ENCODE measurements at places on chromosomes 3 and 15. TPM values are rescaled to one million over a fixed set of nuclear protein-coding genes. Genes with fewer than 3 reads are reported as not detected.
A peak's percentile ranks its signal among the peaks of the same experiment; 100 is the strongest.

DNA sequence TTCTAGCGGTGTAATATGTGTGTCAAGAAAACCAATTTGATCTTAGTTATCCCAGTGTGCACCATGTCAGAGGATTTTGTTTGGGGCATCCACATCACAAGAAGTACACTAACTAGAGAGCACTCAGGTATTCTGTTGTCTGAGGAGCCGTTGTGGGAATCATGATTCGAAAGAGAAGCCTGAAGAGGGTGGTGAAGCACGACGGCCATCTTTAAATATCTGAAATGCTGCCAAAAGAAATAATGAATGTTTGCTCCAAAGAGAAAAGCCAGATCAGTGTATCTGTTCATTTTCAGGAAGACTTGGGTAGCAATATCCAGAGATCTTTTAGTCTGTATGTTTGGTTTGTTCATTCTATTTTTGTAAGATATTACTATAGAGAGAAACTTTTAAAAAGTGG is 180.7 kb downstream of the KLHL25 start:
- H3K4me1 ChIP-seq = peaks cover 16% of the 10 kb centered on the region
- no peaks in the 10 kb centered on the region for H3K27me3 ChIP-seq
- H3K4me3 ChIP-seq = no peak overlapping the region

The GP5 gene
- total RNA-seq = 0.11 TPM

- no peak for DNase-seq
- H3K36me3 ChIP-seq = no peaks in the 10 kb centered on the region
- no peak overlapping the region for H3K27ac ChIP-seq
- H3K4me3 ChIP-seq = no peak overlapping the region
- no peaks in the 10 kb centered on the region for H3K27me3 ChIP-seq
- no peaks in the 10 kb centered on the region for H3K4me1 ChIP-seq
Observed at GRCh38 chr3:188979669-188980310, 192.0 kb upstream of the TPRG1 start.

- no peaks in the 10 kb centered on the region for H3K27me3 ChIP-seq
- no peaks in the 10 kb centered on the region for H3K36me3 ChIP-seq
- no peak overlapping the region for H3K27ac ChIP-seq
- DNase-seq = no peak
Observed at GRCh38 chr3:113054552-113054951, 63.8 kb downstream of the GTPBP8 start.

DNA sequence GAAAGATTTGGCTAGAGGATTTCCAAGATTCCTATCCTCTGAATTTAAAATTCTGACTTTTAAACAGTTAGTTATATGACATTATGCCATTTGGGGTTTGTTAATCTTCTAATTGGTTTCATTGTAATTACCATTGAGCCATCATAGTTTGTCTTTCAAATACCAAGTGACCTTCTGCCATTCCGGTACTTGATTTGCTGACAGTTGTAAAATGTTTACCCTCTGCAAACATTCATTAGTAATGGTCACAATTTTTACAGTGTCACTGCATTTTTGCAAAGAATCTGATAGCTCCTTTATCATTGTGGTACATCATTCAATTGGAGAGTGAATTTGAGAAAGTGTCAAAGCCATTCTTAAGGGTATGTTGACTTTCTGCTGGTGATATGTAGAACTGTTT is 645.0 kb upstream of the TBL1XR1 start:
- no peaks in the 10 kb centered on the region for H3K27me3 ChIP-seq
- no peak for DNase-seq
- H3K36me3 ChIP-seq = no peaks in the 10 kb centered on the region
- no peaks in the 10 kb centered on the region for H3K4me1 ChIP-seq
- H3K4me3 ChIP-seq = no peak overlapping the region

DNA sequence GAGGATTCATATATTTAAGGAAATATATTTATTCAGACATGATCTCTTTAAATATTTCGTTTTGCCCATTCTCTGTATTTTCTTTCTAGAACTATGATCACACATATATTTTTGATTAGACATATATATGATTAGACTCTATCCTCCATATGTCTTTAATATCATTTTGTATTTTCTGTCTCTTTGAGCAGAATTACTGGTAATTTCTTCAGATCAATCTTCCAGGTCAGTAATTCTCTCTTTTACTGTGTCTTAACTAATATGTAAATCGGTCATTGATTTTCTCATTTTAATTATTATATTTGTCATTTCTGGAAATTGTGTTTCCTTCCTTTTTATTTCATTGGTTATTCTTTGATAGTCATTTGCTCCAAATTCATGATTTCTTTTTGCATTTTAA is 586.2 kb downstream of the NR2F2 start:
- H3K4me3 ChIP-seq = no peak overlapping the region
- no peak for DNase-seq
- no peak overlapping the region for H3K27ac ChIP-seq
- H3K4me1 ChIP-seq = no peaks in the 10 kb centered on the region

- peak overlapping the region; percentile 70 for H3K4me3 ChIP-seq
- no peaks in the 10 kb centered on the region for H3K36me3 ChIP-seq
- DNase-seq = no peak
Observed at GRCh38 chr3:49553324-49553691, 969 bp upstream of the BSN start.

GRCh38 chr3:109644332-109644731 is 307.0 kb upstream of the DPPA4 start:
- no peak overlapping the region for H3K4me3 ChIP-seq
- H3K4me1 ChIP-seq = no peaks in the 10 kb centered on the region
- H3K27me3 ChIP-seq = no peaks in the 10 kb centered on the region
- H3K36me3 ChIP-seq = no peaks in the 10 kb centered on the region
- no peak overlapping the region for H3K27ac ChIP-seq
- DNase-seq = no peak

DNA sequence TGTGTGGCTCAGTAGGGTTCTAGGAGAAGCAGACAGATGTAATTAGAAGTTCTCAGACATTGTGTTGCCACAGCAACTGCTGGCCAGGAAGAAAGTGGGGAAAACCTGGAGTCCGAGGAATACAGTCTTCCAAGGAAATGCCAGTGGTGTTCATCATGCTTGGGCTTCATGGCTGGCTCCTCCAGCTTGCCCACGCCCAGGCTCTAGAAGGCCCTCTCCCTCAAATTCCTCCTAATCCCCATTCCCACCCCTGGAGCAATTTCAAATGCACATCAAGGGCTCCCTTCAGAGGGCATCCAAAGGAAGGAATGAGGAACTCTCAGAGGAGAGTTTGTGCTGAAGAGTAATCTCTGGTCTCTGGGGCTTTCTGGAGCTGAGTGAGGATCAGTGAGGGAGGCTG is 21.9 kb downstream of the FSTL1 start:
- no peak overlapping the region for H3K4me3 ChIP-seq
- no peaks in the 10 kb centered on the region for H3K27me3 ChIP-seq
- DNase-seq = no peak
- peaks cover 92% of the 10 kb centered on the region for H3K4me1 ChIP-seq
- peaks cover 10% of the 10 kb centered on the region for H3K36me3 ChIP-seq

DNA sequence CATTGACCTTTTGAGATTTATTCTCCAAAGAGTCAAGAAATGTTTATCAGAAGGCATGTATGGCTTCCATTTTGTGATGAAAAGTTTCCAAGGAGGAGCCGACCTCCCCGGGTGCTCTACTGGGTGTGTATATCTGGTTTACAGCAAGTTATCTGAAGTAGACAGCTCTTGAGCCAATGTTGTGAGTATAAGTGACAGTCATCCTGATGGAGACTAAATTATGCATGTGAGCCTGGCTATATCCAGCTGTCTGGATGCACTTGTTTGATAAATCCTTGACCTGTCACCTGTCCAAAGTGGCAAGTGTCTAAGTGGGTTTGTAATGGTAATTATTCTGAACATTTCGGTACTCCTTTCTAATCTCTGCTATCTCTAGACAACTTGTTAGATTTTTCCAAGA is 142.2 kb downstream of the NR2F2 start:
- no peak for DNase-seq
- no peaks in the 10 kb centered on the region for H3K27me3 ChIP-seq
- no peak overlapping the region for H3K4me3 ChIP-seq
- H3K27ac ChIP-seq = no peak overlapping the region

- H3K36me3 ChIP-seq = no peaks in the 10 kb centered on the region
- H3K27ac ChIP-seq = no peak overlapping the region
- H3K27me3 ChIP-seq = no peaks in the 10 kb centered on the region
- H3K4me3 ChIP-seq = no peak overlapping the region
- no peak for DNase-seq
Observed at GRCh38 chr3:60669636-60670035, 581.6 kb downstream of the FHIT start.

The CYP1A2 gene
- not detected for total RNA-seq

- no peaks in the 10 kb centered on the region for H3K4me1 ChIP-seq
- no peak overlapping the region for H3K4me3 ChIP-seq
- H3K27ac ChIP-seq = no peak overlapping the region
- no peak for DNase-seq
- no peaks in the 10 kb centered on the region for H3K27me3 ChIP-seq
- H3K36me3 ChIP-seq = no peaks in the 10 kb centered on the region
Observed at GRCh38 chr15:36645106-36645505, 65.7 kb downstream of the CDIN1 start.

DNA sequence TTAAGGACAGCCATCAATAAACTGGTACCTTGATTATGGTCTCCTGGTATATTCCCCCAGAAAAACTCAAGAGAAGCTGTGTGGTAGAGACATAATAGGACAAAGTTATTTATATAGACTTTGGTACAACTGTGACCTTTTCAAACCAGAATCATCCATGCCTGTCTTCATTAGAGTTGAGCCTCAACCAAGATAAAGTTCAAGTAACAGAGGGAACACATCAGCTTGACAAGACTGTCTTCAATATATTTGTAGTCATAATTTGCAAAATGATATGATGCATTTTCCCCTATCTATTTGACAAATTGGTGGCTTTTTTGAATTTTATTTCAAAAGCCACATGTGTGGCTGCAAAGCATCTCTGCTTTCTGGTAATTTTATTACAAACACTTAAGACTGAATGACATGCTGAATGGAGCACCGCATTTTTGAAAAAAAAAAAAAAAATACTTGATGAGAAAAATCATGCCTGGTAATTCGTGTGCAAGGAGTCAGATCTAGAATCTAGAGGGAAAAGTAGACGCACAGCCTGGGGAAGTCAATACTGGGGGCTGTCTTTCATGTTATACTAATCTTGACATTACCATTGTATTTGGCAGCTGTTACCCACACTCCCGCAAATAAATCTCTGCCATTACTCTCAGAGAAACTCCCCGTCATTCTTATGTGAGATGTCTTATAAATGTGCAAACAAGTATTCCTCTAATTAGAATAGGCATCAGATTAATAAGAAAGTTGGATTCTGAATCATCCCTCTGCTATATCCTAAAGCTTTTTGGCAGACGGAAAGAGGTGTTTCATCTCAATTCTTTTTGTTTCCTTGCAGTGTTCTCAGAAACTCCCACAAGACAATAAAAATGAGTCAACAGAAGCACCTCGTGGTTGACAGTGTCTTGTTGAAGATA is 554.8 kb upstream of the CBLB start:
- H3K27me3 ChIP-seq = no peaks in the 10 kb centered on the region
- no peaks in the 10 kb centered on the region for H3K36me3 ChIP-seq
- H3K4me3 ChIP-seq = no peak overlapping the region
- DNase-seq = no peak
- H3K27ac ChIP-seq = no peak overlapping the region

The FBXO40 gene
- total RNA-seq = not detected

DNA sequence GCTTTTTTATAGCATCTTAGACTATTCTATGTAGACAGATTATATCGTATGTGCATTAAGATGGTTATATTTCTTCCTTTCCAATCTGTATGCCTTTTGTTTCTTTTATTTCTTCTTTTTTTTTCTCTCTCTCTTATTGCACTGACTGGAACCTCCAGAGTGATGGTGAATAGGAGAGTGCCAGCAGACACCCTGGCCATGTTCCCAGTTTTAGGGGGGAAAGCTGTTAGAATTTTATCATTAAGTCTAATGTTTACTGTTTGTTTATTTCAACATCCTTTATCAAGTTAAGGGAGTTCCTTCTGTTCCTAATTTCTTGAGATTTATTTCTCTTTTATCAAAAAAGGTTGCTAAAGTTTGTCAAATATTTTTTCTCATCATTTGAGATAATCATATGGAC is 116.6 kb upstream of the LRTM1 start:
- no peaks in the 10 kb centered on the region for H3K27me3 ChIP-seq
- no peaks in the 10 kb centered on the region for H3K36me3 ChIP-seq
- no peak overlapping the region for H3K4me3 ChIP-seq

The SOX14 gene
- not detected for total RNA-seq

The RASSF1 gene
- 34.9 TPM for total RNA-seq

DNA sequence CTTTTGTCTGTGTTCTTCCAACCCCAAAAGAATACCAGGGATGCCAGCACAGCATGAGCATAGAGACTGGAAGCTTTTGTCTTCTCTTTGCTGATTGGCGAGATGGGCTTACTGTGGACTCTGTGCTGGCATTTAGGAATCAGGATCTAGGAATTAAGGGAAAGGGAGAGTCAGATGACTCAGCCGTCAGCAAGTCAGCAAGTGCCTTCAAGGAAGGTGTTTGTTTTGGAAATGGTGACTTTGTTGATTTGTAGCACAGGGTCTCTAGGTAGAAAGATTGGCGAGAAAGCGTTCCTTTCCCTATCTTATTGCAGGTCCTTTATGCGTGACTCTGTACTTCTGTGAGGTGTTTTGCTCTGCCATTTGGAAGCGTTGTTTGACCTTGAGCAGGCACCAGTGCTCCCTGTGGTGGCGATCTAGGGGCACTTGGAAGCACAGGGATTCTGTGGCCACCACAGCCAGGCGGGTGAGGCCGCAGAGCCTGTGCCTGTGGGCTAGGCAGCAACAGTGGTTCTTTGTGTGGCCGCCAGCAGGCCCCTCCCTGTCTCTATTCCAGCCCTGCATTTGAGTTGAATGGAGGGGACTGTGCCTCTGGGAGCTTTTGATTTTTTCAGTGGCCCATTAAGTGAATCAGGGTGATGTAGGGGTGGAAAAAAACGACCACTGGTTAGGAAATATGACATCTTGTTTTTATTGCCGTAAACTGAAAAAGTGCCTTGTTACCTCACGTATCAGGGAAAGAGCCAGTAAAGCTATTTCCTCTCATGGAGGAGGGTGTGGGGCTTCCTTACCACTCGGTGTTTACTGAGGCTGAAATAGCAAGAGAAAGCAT is 19.0 kb downstream of the FAN1 start:
- H3K27ac ChIP-seq = no peak overlapping the region
- no peaks in the 10 kb centered on the region for H3K4me1 ChIP-seq
- DNase-seq = no peak
- H3K36me3 ChIP-seq = peaks cover 86% of the 10 kb centered on the region
- H3K4me3 ChIP-seq = no peak overlapping the region

DNA sequence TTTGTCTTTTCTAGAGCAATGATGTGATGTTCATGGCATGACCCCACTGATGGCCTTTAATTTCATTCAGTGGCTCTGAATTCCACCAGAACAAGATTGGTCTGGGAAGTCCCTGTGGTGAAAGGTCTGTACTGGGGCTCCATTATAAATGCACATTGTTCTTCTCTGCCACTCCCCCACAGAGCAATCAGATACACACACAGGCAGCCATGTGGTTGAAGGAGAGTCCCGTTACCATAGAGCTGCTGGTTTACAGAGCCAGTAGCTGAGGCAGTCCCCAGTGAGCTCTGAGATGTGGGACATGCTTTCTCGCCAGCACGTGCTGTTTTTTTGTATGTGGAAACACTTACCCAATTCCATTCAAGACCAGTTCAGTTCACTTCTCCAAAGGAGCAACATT is 172.7 kb upstream of the TRIM42 start:
- DNase-seq = no peak
- H3K36me3 ChIP-seq = no peaks in the 10 kb centered on the region
- no peak overlapping the region for H3K4me3 ChIP-seq
- no peaks in the 10 kb centered on the region for H3K27me3 ChIP-seq
